Head of caudate nucleus (tissue), 42 donors: ENCODE measurements at places on chromosomes 5 and 9.
A peak's percentile ranks its signal among the peaks of the same experiment; 100 is the strongest.

DNA sequence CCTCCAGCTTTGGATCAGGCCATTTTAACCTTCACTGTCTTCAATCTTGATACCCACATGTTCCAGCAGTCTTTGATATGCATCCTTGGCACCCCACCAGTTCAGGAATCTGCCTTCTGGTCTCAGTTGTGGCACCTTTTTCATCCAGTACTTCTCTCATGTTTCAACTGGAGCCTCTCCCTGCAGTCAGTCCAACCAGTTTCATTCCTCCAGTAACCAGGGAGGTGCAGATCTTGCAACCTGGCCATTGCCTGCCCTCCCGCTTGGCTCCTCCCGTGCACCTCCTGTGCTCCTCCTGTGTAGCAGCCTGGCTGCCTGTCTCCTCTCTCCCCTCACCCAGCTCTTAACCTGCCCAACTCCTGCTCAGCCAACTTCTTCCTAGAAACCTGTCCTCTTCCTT lies 20.2 kb downstream of the FUBP3 start:
- no peak for DNase-seq

- DNase-seq, result no peak
Observed at GRCh38 chr9:89595646-89596045, 9.2 kb upstream of the GADD45G start.

DNA sequence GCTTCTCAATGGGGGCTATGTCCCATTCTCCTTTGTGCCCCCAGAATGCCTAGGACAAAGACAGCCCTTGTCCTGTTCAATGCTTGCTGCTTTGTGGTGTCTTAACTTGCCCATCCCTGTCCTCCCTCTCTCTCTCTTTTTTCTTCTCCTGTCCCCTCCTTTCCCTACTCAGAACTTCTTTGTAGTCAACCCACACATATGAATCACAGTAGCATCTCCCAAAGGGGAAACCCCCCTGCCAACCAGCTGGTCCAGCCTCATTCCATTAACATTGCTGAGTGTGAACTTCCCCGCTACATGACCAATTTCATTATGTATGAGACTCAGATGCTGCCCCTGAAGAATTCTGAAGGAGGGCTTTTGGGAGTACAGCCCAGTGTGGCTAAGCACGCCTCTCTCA lies 408.3 kb downstream of the ENC1 start:
- peak; percentile 12 for DNase-seq

DNA sequence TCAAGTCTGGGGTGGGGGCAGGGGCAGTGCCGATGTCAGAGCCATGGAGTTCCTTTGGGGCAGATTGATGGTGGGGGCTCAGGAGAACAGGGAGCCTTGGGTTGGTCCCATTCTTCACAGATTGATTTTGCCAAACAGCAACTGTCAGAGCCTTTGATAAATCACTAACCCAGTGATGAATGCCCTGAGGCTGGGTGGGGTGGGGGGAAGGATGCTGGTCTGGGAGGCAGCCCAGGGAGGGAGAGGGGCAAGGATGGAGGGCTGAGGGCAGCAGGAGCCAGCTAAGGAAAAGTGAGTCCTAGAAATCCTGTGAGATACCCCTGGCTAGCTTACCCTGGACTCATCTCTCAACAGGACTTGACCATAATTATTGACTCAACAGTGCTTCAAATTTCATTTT lies 60.1 kb upstream of the ARAP3 start:
- DNase-seq, result no peak

GRCh38 chr9:121439016-121439415 lies 60.6 kb downstream of the GGTA1 start:
- no peak for DNase-seq

GRCh38 chr9:94931036-94931633 lies 204.6 kb downstream of the AOPEP start:
- DNase-seq, result no peak
